ENCODE measurements at places on chromosomes 12 and 14.

GRCh38 chr12:40142001-40142744 is 36.3 kb upstream of the SLC2A13 start:
- no peak for DNase-seq

- DNase-seq = peak; percentile 36
Observed at GRCh38 chr14:102510616-102511520, 1.3 kb upstream of the ANKRD9 start.

DNA sequence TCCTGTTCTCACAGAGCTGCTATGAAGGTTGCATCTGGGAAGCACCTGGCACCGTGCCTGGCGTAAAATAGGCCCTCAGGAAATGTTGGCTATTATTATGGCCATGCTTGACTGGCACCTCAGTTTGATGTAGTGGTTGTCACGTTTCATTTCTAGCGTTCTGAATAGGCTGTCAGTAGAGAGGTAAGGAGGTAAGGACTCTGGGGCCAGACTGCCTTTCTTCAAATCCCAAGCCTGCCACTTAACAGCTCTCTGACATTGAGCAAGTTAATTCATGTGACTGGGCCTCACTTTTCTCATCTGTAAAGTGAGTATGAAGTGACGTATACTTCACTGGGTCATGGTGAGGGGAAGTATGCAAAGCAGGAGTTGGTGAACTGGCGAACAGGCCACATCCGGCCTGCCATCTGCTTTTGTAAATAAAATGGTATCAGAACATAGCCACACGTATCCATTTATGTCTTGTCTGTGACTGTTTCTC is 196.2 kb downstream of the CACNA1C start:
- DNase-seq = no peak

DNA sequence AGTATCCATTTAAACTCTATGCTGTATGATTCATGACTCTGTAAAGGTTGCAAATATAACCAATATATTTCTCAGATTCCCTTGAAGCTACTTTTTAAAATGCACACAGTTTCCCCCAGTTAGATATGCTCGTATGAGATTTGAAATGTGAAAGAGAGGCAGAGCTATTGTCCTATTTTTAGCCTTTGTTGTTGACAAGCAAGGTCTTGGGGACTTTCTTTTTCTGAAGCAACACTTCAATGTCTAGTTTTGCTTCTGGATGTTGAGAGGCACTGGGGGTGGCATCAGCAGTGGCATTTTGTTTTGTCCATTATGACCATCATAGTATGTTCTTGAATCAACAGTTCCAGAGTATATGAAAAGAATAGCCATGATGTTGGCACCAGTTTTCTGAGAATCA is 63.4 kb downstream of the ASCL1 start:
- no peak for DNase-seq

DNA sequence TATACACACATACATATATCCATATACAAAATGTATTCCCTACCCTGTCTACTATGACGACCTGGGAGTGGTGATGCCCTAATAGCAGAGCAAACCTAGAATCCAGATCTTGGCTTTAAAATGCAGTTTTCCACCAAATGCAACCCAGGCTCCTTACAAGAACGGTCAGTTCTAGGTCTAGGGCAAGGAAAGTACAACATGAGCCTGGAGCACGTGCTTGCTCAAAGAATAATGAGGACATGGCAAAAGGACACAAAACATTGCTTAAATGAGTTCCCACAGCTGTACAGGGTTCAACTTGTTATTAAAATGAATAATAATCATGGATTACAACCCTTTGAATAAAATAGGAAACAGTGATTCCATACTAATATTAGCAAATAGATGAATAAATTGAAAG is 94.7 kb downstream of the TMCC3 start:
- no peak for DNase-seq

DNA sequence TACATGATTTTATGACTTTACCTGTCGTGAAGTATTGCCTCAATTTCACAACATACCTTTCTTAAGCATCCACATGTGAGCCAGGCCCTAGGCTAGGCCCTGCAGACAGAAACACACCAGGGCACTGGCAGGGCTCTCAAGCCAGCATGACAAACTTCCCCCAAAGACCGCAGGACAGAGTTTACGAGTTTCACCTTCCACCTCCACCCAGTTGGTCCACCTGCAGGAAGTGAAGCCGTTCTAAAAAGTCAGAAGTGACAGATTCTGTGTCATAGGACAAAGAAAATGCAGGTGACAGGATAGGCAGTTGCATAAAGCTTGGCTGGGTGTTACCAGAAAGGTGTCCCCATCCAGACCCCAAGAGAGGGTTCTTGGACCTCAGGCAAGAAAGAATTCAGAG is 382.3 kb downstream of the PCNX1 start:
- no peak for DNase-seq

GRCh38 chr12:111893287-111893686 is 51.3 kb downstream of the MAPKAPK5 start:
- no peak for DNase-seq

DNA sequence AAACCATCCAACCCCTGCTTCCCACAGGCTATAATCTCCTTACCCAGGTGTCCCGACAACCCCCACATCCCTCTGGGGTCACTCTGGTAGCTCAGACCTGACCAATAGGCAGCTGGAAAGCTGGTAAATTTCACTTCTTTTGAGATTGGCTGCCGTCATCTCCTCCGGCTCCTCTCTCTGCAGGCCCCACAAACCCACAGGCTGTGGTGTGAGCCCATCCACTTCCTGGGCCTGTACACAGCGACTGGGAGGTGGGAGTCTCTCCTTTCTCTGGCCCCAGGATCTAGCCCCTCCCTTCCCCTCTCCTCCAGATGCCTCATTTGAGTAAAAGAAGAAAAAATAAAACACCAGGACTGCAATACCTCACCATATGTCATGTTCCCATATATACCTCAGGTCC is 709 bp downstream of the INHBC start:
- no peak for DNase-seq

DNA sequence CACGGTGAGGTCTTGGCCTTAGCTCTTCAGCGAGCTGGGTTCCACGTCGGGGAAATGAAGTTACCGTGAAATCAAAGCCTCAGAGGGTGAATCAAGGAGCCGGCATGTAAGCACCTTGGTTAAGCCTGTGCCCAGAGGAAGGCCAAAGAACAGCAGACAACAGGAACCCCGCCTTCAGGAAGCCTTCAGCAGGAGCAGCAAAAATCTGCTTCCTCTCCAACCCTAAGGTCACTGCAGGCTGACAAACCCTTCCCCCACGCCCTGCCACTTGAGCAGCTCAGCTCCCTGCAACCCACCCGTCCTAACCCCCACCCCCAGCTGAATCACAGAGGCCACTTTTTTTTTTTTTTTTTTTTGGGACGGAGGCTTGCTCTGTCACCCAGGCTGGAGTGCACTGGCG is 72.9 kb upstream of the LTA4H start:
- DNase-seq = peak; percentile 6

GRCh38 chr12:64749461-64750200 is 9.6 kb downstream of the GNS start:
- DNase-seq = no peak

DNA sequence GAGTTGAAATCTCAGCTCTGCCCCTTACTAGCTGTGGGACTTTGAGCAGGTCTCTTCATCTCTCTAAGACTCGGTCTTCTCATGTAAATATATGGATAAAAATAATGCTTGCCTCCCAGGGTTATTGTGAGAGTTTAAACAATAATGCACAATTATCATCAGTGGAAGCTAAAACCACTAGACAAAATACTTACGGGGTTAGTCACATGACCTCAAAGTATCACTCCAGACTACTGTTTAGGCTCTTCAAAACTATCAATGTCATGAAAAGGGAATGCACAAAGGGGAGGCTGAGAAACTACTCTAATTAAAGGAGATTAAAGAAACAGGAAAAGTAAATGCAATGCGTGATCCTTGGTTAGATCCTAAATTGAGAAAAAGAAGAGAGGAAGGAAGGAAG is 24.5 kb upstream of the TSPAN11 start:
- no peak for DNase-seq

- DNase-seq = no peak
Observed at GRCh38 chr14:80678436-80678835, 263.1 kb downstream of the CEP128 start.

All from activated naive CD8-positive, alpha-beta T cell treated with anti-CD3 and anti-CD28 coated beads for 36 hours (primary cell).